Common myeloid progenitor, CD34-positive (primary cell): ENCODE measurements at places on chromosomes 3 and 15.
A peak's percentile ranks its signal among the peaks of the same experiment; 100 is the strongest.

GRCh38 chr3:34183611-34184340, 385.3 kb downstream of the PDCD6IP start:
- H3K27me3 ChIP-seq, result no peaks in the 10 kb centered on the region
- no peak for DNase-seq
- H3K36me3 ChIP-seq, result no peaks in the 10 kb centered on the region
- no peak overlapping the region for H3K27ac ChIP-seq

- no peak overlapping the region for H3K27ac ChIP-seq
- no peak overlapping the region for H3K4me3 ChIP-seq
- H3K4me1 ChIP-seq, result no peaks in the 10 kb centered on the region
- DNase-seq, result no peak
- no peaks in the 10 kb centered on the region for H3K36me3 ChIP-seq
Observed at GRCh38 chr15:35648941-35649340, 103.0 kb upstream of the DPH6 start.

- no peak overlapping the region for H3K4me3 ChIP-seq
- no peaks in the 10 kb centered on the region for H3K36me3 ChIP-seq
- no peaks in the 10 kb centered on the region for H3K4me1 ChIP-seq
- no peak overlapping the region for H3K27ac ChIP-seq
- no peaks in the 10 kb centered on the region for H3K27me3 ChIP-seq
- DNase-seq, result no peak
Observed at GRCh38 chr3:13966302-13966701, 86.4 kb upstream of the WNT7A start.

- H3K4me1 ChIP-seq, result no peaks in the 10 kb centered on the region
- H3K27ac ChIP-seq, result no peak overlapping the region
- DNase-seq, result no peak
Observed at GRCh38 chr3:139988472-139989156, 53.6 kb downstream of the CLSTN2 start.

DNA sequence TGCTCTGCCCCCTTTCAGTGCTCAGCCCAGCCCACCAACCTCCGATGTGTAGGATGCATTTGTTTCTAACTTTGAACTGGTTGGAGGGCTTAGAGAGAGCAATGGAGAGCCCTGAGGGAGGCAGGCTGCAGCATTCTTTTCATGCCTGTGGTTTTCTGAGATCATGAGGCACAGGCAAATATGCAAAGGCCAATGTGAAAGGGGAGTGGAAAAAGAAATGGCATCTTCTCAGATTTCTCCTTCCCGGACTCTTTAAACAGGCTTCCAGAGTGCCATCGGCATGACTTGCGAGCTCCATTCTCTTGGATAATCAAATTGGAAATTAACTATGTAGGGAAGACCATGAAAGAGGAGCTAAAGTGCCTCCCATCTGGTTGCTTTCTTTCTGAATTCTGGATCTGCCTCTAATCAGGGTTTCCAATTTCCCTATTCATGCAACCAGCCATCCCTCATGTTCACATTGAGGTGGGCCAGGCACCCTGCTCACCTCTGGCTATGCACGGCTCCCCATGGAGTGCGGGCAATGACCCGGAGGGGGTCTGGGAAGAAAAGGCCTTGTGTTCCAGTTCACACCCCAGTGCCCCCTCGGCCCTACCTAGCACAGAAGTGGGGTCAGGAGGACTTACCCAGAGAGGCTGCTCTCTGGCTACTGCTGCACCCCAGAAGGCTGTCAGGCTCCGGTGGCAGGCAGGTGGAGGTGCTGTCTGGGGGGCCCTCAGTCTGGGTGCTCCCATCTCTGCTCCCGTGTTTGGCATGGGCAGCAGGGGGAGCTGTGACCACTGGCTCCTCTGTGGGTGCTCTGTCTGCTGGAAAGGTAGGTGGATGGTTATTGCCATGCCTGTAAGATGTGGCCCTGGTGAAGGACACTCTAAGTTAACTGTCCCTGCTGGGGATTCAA, 16.1 kb downstream of the AMOTL2 start:
- H3K27ac ChIP-seq, result no peak overlapping the region
- H3K4me3 ChIP-seq, result no peak overlapping the region
- no peak for DNase-seq
- no peaks in the 10 kb centered on the region for H3K36me3 ChIP-seq
- peaks cover under 1% of the 10 kb centered on the region for H3K4me1 ChIP-seq

GRCh38 chr15:62505762-62506161, 340.7 kb upstream of the C2CD4B start:
- H3K27me3 ChIP-seq, result no peaks in the 10 kb centered on the region
- H3K4me3 ChIP-seq, result no peak overlapping the region
- no peak for DNase-seq
- no peaks in the 10 kb centered on the region for H3K36me3 ChIP-seq

- DNase-seq, result peak; percentile 21
- H3K36me3 ChIP-seq, result no peaks in the 10 kb centered on the region
- no peaks in the 10 kb centered on the region for H3K4me1 ChIP-seq
- H3K4me3 ChIP-seq, result no peak overlapping the region
Observed at GRCh38 chr3:108818404-108818803, 4.2 kb upstream of the TRAT1 start.

- no peak overlapping the region for H3K27ac ChIP-seq
- no peak overlapping the region for H3K4me3 ChIP-seq
- H3K36me3 ChIP-seq, result no peaks in the 10 kb centered on the region
- no peak for DNase-seq
Observed at GRCh38 chr3:76565496-76566210, 474.2 kb upstream of the ROBO2 start.

- no peak overlapping the region for H3K27ac ChIP-seq
- DNase-seq, result no peak
- H3K27me3 ChIP-seq, result no peaks in the 10 kb centered on the region
Observed at GRCh38 chr3:155766206-155766605, 21.3 kb upstream of the PLCH1 start.

DNA sequence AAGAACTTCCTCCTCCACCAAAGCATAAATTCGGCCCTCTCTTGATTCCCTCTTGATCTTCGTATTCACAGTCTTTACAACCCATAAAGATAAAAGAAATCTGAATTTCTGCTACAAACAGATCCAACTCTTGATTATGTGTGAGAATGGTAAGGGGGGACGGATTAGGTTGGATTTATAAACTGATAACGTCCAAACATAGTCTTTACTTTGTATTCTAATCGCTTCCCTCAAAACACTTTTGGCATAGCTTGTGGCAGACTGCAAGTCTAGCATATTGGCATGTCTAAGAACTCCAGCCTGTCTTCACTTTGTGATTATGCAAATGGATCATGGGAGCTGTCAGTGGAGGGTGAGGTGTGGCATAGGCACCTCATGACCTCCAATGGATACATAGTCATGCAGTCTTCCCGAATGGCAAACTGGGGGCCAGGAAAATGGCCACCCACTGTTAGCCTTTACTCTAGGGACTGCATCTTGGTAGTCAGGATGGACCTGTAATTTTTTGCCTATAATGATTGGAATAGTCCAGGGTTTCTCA, 24.3 kb upstream of the GPR171 start:
- H3K27ac ChIP-seq, result no peak overlapping the region
- H3K4me3 ChIP-seq, result no peak overlapping the region
- DNase-seq, result no peak
- H3K27me3 ChIP-seq, result no peaks in the 10 kb centered on the region
- H3K4me1 ChIP-seq, result peaks cover 9% of the 10 kb centered on the region

DNA sequence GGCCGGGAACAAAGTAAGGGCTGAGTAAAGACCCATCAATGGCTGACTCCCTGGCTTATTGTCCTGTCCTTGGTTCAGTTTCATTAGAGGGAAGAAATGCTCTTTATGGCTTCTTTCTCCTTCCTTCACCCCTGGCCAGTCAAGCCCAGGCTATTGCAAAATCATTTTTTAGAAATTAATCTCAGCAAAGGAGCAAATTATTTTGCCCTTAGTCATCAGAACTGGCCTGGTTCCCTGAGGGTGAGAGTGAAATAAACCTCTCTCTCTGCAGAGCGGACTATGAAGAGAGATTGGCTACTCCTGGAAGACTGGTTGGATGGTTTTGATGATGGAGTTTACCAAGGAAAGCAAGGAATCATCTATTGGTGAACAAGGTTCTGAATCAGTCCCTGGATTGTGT, 52.7 kb upstream of the OXTR start:
- no peaks in the 10 kb centered on the region for H3K27me3 ChIP-seq
- no peak for DNase-seq
- no peaks in the 10 kb centered on the region for H3K36me3 ChIP-seq
- H3K4me1 ChIP-seq, result no peaks in the 10 kb centered on the region
- no peak overlapping the region for H3K4me3 ChIP-seq
